ENCODE measurements at places on chromosomes 1 and 21. TPM values are rescaled to one million over a fixed set of nuclear protein-coding genes. Genes with fewer than 3 reads are reported as not detected.

GRCh38 chr1:218374401-218375353, 29.5 kb downstream of the TGFB2 start:
- no peak for DNase-seq

DNA sequence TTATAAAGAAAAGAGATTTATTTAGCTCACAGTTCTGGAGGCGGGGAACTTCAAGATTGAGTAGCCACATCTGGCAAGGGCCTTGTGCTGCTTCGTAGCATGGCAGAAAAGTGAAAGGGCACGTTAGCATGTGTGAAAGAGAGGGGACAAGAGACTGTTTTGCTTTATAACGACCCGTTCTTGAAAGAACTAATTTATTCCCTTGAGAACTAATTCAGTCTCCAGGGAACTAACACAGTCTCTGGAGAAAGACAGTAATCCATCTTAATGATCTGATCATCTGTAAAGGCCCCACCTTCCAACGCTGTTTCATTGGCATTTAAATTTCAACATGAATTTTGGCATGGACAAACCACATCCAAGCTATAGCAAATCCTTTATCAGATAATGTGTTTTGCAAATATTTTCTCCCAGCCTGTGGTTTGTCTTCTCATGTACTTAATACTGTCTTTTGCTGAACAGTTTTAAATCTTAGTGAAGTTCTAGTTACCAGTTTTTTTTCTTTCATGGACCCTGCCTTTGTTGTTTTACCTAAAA, 26.1 kb downstream of the MTR start:
- no peak for DNase-seq

- no peak for DNase-seq
Observed at GRCh38 chr1:170085091-170085490, 10.6 kb upstream of the KIFAP3 start.

DNA sequence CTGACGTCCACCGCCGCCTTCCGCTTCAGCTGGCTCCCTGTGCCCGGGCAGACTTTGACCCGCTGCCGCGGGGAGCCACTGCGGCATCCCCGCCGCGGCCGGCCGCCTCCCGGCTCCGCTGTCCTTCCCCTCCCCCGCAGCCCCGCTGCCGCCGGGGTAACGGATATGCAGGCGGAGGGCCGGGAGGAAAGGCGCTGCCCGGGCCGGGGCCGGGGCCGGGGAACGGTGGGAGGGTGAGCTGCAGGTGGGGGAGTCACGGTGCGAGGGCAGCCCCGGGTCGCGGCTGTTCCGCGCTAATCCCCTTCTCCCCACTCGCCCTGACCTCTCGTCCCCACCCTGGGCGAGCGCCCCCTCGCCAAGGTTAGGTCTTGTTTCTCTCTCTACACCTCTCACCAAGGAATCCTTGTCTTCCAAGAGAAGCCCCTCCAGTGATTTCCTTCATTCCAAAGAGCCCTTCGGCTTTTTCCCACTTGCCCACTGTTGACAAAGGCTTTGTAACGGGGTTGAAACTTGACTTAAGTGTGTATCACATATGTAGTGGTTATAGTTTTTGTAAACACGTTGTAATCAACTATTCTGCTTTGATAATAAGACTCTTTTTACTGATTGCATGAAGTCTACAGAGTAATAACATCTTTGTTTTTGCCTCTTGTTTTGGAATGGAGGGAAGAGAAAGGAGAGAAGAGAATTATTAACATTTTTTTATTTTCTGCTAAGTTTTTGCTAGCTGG, 669 bp downstream of the XPR1 start:
- DNase-seq, result peak; percentile 73

Gene TINAGL1
- not detected for total RNA-seq

Gene SLC9C2
- total RNA-seq, result not detected

Gene TXNDC12
- 34.7 TPM for total RNA-seq

Gene MMP23B
- 4.0 TPM for total RNA-seq

Gene DCDC2B
- total RNA-seq, result not detected

Gene CTSE
- total RNA-seq, result not detected

Gene CFAP57
- 0.18 TPM for total RNA-seq

All from activated CD8-positive, alpha-beta T cell treated with anti-CD3 and anti-CD28 coated beads for 36 hours (primary cell).